ENCODE measurements at places on chromosomes 4 and X. TPM values are rescaled to one million over a fixed set of nuclear protein-coding genes. Genes with fewer than 3 reads are reported as not detected.

APELA gene
- not detected for total RNA-seq

CXorf49 gene
- total RNA-seq, result not detected

EGFL6 gene
- total RNA-seq, result not detected

NPY1R gene
- 0.58 TPM for total RNA-seq

ETDB gene
- total RNA-seq, result not detected

VCX2 gene
- not detected for total RNA-seq

TKTL2 gene
- not detected for total RNA-seq

APEX2 gene
- total RNA-seq, result 17.5 TPM

LRCH2 gene
- total RNA-seq, result 2.7 TPM

Measured in glomerular endothelial cell (primary cell).